ENCODE measurements at places on chromosomes 4 and X. TPM values are rescaled to one million over a fixed set of nuclear protein-coding genes. Genes with fewer than 3 reads are reported as not detected.

- peak; percentile 38 for DNase-seq
Measured at GRCh38 chr4:1002131-1002630, 9.0 kb upstream of the SLC26A1 start.

DNA sequence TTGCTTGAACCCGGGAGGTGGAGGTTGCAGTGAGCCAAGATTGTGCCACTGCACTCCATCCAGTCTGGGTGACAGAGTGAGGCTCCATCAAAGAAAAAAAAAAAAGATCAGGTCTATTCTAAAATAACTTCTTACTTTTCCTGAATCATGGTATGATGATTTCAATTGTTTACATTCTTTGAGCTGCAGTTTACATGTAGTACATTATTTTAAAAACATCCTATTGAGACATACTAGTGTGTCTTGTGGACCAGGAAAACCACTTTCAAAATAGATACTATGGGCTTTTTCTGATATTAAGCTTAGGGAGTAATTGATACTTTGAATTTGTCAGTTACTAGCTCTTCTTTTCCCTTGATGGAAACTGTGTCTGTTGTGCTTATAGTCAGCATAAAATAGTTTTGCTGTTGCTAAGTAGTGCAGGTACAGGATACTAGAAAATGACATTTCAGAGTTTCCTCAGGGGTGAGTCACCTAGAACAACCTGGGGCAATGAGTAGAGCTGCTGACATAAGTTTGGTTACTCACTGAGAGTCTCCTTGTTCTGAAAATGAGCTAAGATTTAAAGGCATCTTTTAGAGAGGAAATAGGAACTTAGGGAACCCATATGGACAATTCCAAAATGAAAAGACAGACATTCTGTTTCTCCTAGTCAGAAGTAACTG is 53.2 kb upstream of the C4orf54 start:
- DNase-seq: no peak

GRCh38 chr4:100268789-100269188 is 78.5 kb upstream of the DDIT4L start:
- no peak for DNase-seq

GRCh38 chr4:156475322-156475721 is 496.3 kb downstream of the PDGFC start:
- peak; percentile 30 for DNase-seq

DNA sequence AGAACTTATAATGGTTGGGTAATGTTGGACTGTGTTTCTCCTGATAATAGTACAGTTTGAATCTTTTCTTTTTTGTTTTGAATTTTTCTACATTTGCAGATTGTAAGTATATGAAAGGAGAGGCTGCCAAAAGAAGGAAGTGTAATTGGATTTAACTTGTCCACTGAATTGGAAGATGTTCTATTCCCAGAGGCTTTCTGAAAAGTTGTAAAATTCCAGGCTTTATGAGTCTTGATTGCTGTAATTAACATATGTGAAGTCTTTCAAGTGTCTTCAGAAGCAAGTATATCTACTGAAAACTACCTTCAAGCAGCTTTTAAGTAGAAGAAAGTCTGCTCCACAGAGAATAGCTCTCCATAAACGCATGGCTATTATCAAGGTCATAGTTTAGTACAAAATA is 2456.4 kb downstream of the PCDH7 start:
- DNase-seq: no peak

DNA sequence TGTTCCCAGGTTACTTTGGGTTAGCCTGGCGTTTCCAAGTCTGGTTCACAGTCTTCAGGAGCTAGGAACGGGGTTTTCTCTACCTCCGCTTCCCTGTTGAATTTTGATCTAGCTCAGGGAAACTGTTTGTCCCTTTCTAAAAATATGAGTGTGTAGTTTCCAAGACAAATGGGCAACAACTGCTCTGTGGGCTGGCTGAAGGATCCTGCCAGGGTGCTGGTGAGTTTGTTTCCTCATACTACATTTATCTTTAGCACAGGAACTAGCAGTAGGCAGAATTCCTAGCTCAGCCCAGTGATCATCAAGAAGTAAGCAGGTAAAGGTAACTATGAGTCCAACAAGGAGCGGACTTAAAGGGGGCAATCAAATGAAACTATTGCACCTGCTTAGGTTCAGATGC is 13.3 kb upstream of the FAM47E start:
- DNase-seq: no peak

- no peak for DNase-seq
Measured at GRCh38 chr4:164224871-164225270, 529.1 kb upstream of the SMIM31 start.

DNA sequence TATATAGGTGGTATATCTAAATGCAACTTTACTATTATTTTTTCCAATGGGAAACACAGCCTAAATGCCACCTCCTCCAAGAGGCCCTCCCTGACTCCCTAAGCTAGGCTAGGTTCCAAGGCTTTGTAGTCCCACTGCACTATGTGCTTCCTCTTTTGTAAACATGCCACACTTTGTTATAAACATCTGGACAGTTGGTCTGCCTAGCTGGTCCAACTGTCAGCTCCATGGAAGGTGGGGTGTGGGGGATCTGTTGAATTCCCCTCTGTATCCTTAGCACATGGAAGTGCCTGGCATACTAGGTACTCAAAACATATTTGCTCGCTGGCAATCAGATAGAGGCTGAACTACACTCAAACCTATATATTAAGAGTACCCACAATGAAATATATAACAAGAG is 63.4 kb downstream of the SLC9A7 start:
- DNase-seq: no peak

- no peak for DNase-seq
Measured at GRCh38 chrX:136620780-136621179, 27.2 kb upstream of the CD40LG start.

Gene ENAM
- polyA plus RNA-seq: 0.14 TPM

Gene BEX1
- polyA plus RNA-seq: 14.2 TPM

Gene DYNLT3
- 48.0 TPM for polyA plus RNA-seq

Gene MAD2L1
- polyA plus RNA-seq: 28.4 TPM

All from right lung (tissue), 10 donors.